Activated CD4-positive, alpha-beta memory T cell treated with anti-CD3 and anti-CD28 coated beads, Interleukin-2, amount 10 ng/mL, durations not matched to agents 7 days and 5 days (primary cell): ENCODE measurements at places on chromosomes 4 and X. TPM values are rescaled to one million over a fixed set of nuclear protein-coding genes. Genes with fewer than 3 reads are reported as not detected.

The PPBP gene
- not detected for total RNA-seq

The NEIL3 gene
- 29.3 TPM for total RNA-seq

The MAGEA12 gene
- total RNA-seq, result not detected

The HMX1 gene
- total RNA-seq, result not detected
